ENCODE measurements at places on chromosomes 7 and 10.

GRCh38 chr10:45420453-45421192, 46.6 kb downstream of the ALOX5 start:
- DNase-seq, result peak; percentile 84

DNA sequence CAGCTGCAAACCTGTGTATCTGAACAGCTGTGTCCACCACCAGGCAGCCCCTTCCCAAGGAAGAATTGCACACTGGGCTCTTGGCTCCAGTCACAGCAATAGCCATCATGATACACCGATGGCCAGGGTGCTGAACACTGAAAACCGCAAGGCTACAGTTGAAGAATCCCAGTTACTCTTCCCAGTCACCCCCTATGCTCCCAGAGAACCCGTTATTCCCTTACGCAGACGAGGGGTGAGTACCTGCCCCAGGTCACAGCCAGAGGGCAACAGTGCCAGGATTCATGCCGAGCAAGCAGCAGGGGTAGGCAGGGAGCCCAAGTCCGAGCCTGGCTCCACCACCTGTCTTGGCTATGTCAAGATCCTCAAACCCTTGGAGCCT, 57.8 kb downstream of the RASGEF1A start:
- no peak for DNase-seq

DNA sequence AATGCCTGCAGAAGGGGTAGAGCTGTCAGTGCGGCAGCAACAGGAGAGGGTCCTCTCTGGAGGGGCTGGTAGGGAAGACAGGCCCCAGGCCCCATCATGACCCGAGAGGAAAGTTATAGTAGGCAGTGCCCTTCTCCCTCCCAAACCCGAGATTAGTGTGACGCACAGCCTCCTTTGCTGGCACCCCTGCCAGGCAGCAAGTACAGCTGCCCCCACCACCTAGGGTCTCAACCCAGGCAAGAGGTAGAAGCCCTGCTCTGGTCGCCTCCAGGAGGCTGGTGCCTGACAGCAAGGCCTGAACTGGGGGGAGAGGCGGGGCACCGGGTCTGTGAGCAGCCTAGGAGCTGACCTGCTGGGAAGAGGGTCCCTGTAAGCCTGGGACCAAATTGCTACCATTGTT, 15.5 kb downstream of the LOXL4 start:
- DNase-seq, result no peak

GRCh38 chr10:112949143-112949823, 764 bp upstream of the TCF7L2 start:
- DNase-seq, result no peak

Measured in fibroblast of pulmonary artery (primary cell).